SK-N-SH (cell line): ENCODE measurements at places on chromosomes 7 and 10. TPM values are rescaled to one million over a fixed set of nuclear protein-coding genes. Genes with fewer than 3 reads are reported as not detected.

The KIAA1217 gene
- polyA plus RNA-seq: 4.2 and 7.2 TPM in 2 replicates

The MYPN gene
- polyA plus RNA-seq: 0.43 and 0.73 TPM in 2 replicates

The SYT15 gene
- polyA plus RNA-seq: 0.07 and 0.11 TPM in 2 replicates

The UPP1 gene
- polyA plus RNA-seq: 56.9 and 57.5 TPM in 2 replicates

The HK1 gene
- polyA plus RNA-seq: 32.0 and 38.7 TPM in 2 replicates

The ABCC2 gene
- polyA plus RNA-seq: 0.48 and 0.52 TPM in 2 replicates

The MRC1 gene
- not detected in 2 replicates for polyA plus RNA-seq

The SEMA4G gene
- polyA plus RNA-seq: 15.0 and 16.2 TPM in 2 replicates

The NCF1 gene
- polyA plus RNA-seq: 0.05 TPM in 1 of 2 replicates, not detected in the other

The ZNF853 gene
- polyA plus RNA-seq: 15.9 and 17.6 TPM in 2 replicates

The HTRA1 gene
- polyA plus RNA-seq: 291 and 339 TPM in 2 replicates

The AGAP6 gene
- 21.5 and 21.7 TPM in 2 replicates for polyA plus RNA-seq

The CTTNBP2 gene
- not detected in 2 replicates for polyA plus RNA-seq

- no peak for DNase-seq
These were observed 65.1 kb downstream of the SPAG6 start for GRCh38 chr10:22410394-22410793.

- DNase-seq: peak; percentile 66
These were observed 1.3 kb downstream of the SP8 start for GRCh38 chr7:20785157-20786048.

GRCh38 chr7:6407434-6407833 is 40.3 kb downstream of the DAGLB start:
- no peak for DNase-seq

DNA sequence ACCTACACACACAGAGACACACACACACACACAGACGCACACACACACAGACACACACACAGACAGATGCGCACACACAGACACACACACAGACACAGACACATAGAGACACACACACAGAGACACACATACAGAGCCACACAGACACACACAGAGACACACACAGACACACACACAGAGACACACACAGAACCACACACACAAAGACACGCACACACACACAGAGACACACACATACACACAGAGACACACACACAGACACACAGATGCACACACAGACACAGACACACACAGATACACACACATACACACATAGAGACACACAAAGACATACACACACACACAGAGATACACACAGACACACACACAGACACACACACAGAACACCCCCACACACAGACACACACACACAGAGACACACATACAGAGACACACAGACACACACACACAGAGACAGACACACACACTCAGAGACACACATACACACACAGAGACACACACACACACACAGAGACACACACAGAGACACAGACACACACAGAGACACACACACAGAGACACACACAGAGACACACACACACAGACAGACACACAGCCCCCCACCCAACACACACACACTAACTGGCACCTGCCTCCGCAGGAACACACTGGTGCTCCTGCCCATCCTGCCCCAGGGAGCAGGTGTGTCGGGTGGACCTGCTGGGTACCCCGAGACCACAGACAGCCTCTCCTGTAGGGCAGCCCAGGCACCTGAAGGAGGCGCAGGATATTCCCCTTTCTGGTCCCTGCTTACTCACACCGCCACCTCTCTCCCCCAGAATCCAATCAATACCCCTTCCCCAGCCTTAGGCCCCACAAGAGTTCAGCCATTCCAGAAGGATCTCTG is 5.4 kb upstream of the FZD9 start:
- peak; percentile 51 for DNase-seq

GRCh38 chr10:80516506-80517075 is 21.1 kb upstream of the SH2D4B start:
- no peak for DNase-seq

GRCh38 chr7:44372560-44373417 is 47.4 kb upstream of the CAMK2B start:
- no peak for DNase-seq

- DNase-seq: no peak
These were observed 174.0 kb downstream of the GFRA1 start for GRCh38 chr10:116099023-116099420.

DNA sequence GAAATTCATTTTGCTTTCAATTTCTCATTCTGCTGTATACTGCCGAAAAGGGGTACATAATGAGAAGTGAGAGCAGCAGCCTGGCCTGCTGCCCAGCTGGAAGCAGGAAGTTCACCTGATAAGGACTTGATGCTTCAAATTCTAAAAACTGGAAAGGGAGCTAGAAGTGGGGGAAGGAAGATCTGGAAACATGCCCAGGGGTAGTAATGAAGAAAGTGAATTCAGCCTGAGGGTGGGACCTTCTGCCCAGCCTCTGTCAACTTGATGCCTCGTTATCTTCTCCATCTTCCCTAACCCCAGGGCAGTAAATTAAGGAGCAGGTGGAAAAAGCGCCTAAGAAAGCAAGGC is 69.4 kb downstream of the ARMH3 start:
- peak; percentile 24 for DNase-seq

GRCh38 chr7:132270517-132270916 is 305.8 kb downstream of the PLXNA4 start:
- DNase-seq: no peak

DNA sequence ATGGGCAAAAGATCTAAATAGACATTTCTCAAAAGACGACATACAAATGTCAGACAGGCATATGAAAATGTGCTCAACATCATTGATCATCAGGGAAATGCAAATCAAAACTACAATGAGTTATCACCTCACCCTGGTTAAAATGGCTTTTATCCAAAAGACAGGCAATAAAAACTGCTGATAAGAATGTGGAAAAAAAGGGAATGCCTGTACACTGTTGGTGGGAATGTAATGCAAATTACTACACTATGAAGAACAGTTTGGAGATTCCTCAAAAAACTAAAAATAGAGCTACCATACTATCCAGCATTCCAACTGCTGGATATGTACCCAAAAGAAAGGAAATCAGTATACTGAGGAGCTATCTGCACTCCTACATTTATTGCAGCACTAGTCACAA is 18.0 kb downstream of the GSDME start:
- no peak for DNase-seq

DNA sequence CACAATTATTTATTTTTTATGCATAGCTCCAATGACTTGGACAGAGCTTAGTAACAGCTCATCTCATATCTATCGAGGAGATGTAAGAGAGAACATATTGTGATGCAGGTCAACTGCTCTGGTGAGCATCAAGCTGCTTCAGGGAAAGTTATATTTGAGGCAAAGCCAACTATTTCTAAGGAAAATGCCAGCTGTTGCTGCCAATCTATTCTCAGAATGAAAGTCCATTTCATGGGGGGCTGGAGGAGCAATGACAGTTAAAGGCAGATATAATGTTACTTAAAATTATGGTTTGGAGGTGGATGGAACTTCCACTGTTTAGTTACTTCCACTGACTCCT is 424.8 kb downstream of the KIF20B start:
- no peak for DNase-seq

GRCh38 chr10:97518301-97519043 is 19.7 kb downstream of the UBTD1 start:
- DNase-seq: peak; percentile 51

DNA sequence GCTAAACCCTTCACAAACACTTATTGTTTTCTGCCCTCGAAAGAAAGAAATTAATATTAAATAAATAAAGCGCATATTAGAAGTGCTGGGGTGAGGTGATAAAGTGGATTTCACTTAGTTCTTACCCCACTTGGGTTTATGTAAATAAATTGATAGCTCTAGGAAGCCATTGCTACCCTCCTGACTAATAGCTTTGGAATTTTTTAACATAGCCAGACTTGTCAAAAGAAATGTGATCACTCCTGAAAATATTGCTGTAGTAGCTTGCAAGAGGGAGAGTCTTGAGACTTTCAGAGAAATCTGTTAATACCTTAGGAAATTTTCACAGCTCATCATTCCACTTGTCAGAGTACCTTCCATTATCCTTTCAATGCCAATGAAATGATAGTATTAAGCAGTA is 7.6 kb downstream of the ARL5B start:
- no peak for DNase-seq

GRCh38 chr10:112375721-112376395 is 1.9 kb downstream of the ACSL5 start:
- no peak for DNase-seq

DNA sequence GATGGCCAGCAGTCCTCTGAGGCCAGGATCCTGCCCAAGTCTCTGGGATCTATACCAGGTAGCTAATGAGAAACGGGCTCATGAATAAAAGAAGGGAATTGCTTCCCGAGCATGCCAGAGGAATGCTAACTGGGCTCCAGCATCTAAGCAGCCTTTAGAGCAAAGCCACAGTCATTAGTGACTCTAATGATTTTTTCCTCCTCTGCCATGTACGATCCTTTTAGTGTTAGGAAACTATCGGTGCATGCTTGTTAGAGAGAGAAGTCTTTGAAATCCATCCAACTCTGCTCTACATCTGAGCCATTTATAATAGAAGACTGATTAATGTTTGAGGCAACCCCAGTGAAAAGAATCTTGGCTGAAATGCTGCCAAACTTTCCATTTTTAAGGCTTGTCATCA is 124.9 kb upstream of the TCERG1L start:
- no peak for DNase-seq

DNA sequence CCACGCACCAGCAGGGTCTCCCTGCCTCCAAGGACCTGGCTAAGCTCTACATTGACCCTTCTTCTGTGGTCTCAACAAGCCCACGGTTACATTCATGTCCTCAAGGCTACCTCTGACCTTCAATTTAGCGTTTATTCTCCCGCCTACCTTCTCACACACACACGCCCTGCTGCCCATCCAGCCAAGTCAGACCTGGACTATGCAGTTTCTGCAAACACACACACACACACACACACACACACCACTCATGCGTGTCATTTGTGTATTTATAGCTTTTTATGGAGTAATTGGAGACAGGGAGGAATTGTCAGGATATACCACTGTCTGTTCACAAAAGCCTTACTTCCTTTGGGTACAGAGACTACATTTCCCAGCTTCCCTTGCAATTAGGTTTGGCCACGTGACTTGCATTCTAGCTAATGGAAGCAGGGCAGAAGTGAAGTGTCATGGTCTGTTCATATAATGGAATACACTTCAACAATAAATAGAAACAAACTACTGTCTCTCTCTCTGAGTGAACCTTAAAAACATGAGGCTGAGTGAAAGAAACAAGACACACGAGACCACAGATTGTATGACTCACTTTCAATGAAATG is 53.8 kb upstream of the CPXM2 start:
- DNase-seq: no peak
